ENCODE measurements at places on chromosomes 11 and 22. TPM values are rescaled to one million over a fixed set of nuclear protein-coding genes. Genes with fewer than 3 reads are reported as not detected.

Gene ANKRD42
- total RNA-seq = 22.0 TPM

Gene KRTAP5-2
- total RNA-seq = not detected

DNA sequence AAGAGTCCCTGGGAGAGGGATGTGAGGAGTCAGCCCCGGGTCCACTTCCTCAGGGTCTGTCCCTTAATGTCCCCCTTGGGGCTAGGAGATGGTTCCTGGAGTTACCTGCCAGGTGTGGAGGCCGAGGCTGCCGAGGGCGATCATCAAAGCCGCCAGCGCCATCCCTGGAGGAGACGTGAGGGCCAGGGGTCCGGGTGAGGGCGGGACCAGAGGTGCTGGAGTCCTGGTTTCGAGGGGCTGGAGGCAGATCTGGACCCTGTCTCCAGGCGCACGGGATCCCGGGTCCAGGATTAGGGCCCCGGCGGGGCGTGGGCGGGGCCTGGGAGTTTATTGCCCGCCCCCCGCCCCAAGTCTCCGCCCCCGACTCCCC lies at the start of gene ART5:
TSS of gene ART5 (minus strand) at position 292 of the 370 bp plus-strand sequence. CDS start at position 162, 130 bp downstream.
- H3K27me3 ChIP-seq = peaks cover 16% of the 10 kb centered on the region
- H3K27ac ChIP-seq = no peak within 1 kb of the TSS
- no peaks in the 10 kb centered on the region for H3K36me3 ChIP-seq
- no peak for DNase-seq
- H3K4me1 ChIP-seq = no peaks in the 10 kb centered on the region

DNA sequence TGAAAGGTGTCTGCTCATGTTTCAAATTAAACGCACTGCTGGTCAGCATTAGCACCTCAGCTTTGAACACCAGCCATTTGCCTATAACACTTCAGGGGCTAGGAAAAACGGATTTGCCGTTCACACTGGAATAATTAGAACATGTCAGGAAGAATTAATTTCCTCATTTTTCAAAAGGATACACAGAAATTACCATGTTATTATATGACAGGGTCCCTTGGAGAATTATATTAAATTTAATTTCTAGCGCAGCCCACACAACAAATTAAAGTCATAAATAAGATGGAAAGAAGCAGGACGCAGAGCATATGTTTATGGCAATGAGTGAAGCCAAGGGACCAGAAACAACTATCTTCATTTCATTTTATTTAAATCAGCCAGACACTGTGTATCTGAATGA lies 83.8 kb upstream of the SOX6 start:
- H3K4me1 ChIP-seq = no peaks in the 10 kb centered on the region
- H3K27me3 ChIP-seq = no peaks in the 10 kb centered on the region
- H3K27ac ChIP-seq = no peak overlapping the region
- H3K36me3 ChIP-seq = no peaks in the 10 kb centered on the region
- no peak overlapping the region for H3K4me3 ChIP-seq

DNA sequence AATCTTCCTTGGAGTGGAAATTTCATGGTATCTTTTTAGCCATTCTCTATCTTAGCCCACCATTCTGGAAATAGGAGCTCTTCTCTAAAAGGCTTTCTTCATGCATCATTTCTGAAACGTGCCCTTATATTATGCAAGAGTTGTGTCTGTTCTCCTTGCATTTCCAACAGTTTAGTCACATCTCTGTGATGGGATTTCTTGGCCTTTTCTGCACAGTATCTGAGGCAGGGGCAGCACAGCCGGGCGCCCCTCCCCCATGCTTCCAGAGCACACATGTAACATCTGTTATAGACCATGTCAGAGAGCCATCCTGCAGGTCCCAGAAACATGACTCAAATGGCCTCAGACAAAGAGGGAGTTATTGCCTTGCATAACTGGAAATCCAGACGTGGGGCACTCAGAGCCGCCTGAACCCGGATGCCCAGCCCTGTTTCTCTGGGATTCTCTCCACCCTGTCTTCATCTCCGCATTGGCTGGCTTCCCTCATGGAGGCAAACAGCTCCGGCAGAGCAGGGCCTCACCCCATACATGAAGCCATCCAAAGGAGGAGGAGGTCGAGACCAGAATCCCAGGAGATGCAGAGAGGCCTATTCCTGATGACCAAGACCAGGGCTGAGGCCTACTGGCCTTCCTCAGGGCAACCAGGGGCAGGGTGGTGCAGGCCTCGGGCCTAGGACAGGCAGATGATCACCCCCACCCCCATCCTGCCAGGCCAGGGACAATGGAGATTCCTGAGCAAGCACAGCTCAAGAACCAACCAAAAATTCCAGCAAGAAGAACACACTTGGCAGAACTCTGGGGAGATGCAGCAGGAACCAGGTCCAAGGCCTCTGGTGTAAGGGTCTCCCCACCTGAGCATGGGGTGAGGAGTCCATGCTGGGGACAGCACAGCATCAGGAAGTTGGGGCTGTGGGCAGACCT lies 61.3 kb downstream of the IGLL5 start:
- H3K4me3 ChIP-seq = no peak overlapping the region
- H3K27me3 ChIP-seq = peaks cover 10% of the 10 kb centered on the region
- no peaks in the 10 kb centered on the region for H3K36me3 ChIP-seq
- H3K27ac ChIP-seq = 0 out of 2 replicates have a peak overlapping the region, but pooled peaks have one; percentile 3
- peaks cover 9% of the 10 kb centered on the region for H3K4me1 ChIP-seq

Data from GM23248 (cell line).